Omental fat pad (tissue), 4 donors: ENCODE measurements at places on chromosomes 4 and X.

DNA sequence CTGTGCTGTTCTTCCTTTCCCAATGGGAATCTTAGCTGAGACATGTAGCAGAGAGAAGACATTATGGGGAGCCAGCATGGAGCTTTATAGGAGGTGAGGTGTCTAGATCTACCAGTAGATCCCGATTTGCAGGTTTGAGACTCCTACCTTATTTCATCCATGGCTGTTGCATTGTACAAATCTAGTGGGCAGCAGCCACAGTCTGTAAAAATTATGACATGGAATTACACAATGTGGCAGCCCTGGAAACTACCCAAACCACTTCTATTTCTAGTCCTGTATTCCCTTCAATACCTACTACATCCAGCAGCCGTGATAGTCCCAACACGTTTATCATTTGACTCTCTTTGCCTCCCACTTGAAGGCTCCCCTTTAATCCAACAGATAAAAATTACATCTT lies 8.1 kb downstream of the ATP7A start:
- no peak for DNase-seq

DNA sequence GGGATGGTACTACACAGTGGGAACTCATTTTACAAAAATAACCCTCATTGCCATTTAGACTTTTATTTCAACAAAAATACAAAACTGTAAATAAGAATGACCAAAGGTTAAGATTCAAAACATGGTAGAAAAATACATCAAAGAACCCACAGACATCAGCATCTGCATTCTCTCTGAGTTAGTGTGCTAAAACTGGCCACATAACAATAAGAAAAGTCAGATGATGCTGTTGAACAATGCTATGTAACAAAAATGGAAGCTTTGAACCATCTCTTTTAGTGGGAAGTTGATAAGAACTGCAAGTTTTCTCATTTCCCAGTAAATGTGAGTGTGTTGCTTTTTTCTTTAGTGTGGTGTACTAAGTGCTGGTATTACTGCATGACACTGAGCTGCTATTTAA lies 888.4 kb upstream of the EPHA5 start:
- DNase-seq: no peak

DNA sequence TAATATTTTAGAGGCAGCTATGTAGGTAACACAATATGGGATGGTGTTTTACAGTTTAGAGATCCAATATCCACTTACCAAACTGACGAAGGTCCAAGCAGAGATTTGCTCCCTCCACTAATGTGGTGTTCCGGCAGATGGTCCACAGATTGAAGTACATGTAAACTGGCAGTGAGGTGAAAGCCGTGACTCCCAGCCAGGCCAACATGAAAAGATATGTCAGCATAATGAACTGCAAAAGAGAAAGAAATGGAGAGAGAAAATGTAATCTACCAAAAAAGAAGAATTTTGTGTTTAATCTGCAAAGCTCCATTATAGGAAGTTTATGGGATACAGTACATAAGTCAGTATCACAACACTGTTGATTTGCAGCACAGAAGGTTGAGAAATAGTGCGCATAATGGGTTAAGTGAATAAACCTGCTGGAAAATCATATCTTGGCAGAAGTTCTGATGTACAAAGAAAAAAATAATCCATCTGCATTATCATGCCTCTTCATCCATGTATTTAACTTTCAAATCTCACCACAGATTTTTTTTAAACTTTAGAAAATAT lies 160.2 kb downstream of the GPM6A start:
- DNase-seq: no peak

DNA sequence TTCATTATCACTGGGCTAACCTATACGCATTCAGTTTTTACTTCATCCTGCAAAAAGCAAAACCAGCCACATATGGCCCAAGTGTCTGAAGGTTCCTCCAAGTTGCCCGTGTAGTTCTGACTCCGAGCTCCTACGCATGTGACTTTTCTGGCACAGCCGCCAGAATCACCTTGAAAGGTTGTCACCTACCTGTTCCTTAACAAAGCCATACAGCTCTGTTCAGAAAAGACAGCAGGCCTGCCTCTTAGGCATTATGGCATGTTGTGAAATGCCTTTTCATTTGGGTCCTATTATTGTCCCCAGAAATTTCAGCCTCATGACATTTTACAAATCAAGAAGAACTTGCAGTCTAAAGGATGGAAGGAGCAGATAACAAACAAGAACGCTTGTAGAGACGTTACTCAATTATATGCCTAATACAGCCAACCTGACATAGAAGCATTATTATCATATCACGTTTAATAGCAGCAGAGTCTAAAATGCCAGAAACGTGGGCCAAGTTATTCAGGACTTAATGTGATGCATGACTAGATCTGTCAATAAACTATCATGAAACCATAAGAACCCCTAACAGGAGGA lies 118.5 kb downstream of the RBM47 start:
- no peak for DNase-seq

DNA sequence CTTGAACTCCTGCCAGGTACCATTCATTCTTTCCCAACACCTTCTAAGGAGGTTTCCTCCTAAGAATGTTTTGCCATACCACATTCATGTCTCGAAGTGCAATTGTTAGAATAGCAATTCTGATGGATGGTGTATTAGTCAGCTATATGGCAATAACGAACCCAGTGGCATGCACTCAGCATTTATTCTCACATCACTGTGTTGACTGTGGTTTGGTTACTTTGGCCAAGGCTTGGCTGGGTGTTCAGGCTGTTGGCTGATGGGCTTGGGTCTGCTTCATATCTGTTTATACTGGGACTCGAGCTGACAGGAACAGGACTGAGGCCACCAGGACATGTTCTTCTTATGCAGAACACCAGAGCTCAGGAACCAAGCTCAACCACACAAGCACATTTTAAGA lies 31.7 kb downstream of the PSAPL1 start:
- DNase-seq: no peak
